ENCODE measurements at places on chromosomes 7 and 10.

DNA sequence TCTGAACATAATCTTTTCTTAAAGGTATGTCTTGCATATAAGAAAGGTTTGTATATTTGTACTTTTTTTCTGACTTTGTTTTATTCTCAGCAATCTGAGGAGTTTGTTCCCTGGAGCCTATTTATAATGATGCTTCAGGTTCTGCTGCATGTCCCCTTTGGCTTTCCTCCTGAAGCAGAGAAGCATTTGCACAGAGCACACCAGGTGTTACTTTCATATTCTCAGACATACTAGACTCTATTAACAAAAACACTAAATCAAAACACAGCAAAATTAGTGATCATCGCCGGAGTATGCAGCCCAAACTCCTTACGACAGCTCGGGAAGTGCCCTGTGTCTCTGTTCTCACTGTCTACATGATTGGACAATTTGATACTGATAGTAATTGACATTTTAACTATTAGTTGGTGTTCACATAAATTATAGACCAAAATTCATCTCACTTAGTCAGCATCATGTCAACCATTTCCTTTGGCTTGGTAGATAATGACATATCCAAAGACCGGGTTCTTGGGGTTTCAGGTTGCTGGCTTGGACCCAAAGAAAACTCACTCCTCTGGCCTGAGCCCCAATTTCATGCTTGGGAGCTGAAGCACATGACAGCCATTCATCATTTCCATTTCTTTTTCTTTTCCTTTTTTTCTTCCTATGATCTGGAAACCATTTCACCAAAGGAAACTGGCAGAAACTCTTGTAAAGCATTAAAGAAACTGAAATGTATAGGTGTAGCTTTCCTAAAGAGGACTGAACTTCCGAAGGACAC, 400.1 kb upstream of the NRP1 start:
- no peak for DNase-seq

DNA sequence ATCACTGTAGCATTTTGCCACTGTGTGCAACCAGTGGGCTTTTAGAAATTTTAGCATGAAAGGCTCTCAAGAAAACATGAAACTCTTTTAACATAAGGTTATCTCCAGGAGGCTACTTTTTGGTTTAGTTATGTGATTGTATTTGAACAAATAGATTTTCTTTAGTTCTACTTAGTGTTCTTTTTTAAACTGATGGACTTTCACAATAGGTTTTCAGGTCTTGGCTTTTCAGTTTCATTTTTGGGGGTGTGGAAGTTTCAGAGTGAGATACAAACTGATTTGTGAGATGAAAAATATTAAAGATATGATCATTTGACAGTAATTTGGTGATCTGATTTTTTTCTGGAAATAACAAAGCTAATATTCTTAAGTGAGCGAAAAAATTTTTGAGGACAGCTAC, 344.1 kb downstream of the PHF14 start:
- DNase-seq = no peak

- DNase-seq = no peak
Measured at GRCh38 chr7:127413962-127414361, 21.5 kb upstream of the ZNF800 start.

- no peak for DNase-seq
Measured at GRCh38 chr7:133746847-133747246, 380.3 kb upstream of the LRGUK start.

DNA sequence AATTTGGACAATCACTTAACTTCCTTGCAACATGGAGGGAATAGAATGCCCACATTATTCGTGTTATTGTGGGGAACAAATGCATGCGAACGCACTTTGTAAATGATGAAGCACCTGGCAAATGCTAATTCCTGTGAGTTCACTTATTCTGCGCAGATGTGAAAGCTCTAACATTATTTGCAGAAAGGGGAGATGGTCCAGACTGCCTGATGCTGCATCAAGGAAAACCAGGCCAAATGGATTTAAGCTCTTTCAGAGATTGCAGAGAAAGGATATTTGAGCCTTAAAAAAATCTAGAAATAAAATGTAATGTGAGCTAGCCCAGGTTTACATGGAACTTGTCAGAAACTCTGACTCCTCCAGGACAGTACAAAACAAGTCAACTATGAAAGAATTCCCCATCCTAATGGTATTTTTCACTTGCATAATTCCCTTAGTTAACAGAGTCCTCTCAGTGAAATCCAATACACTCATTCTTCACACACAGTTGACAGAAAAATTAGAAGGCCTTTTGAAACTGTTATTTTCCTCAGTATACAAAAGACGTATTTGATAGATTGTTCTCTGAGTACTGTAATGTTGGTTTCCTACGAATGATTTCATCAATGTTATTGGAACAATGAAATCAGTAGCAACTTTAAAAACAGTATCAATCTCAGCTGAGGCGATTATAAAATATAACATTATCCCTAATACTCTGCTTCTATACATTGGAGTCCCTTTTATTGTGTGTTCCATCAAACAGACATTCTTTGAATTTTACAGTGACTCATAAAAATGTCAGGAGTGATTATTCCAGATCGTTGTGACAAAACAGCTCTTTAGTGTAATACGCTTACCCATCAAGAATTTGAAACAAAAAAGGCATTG, 136.3 kb upstream of the ANK3 start:
- no peak for DNase-seq

DNA sequence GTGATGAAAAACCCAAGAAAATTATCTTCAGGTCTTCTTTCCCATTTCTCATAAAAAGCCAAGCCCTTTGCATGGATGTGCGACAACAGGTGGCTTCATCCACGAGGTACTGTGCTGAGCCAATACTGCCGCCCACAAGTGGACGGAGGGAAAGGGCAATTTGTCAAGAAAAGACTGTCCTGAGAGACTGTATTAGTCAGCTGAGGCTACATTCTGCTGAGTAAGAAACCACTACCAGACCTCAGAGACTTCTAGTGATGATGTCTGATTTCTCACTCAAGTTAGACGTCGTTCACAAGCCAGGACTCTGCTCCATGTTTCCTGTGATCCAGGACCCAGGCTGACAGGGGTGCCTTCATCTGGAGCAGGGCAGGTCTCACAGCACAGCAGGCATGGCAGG, 171.5 kb upstream of the CDCA7L start:
- DNase-seq = no peak

DNA sequence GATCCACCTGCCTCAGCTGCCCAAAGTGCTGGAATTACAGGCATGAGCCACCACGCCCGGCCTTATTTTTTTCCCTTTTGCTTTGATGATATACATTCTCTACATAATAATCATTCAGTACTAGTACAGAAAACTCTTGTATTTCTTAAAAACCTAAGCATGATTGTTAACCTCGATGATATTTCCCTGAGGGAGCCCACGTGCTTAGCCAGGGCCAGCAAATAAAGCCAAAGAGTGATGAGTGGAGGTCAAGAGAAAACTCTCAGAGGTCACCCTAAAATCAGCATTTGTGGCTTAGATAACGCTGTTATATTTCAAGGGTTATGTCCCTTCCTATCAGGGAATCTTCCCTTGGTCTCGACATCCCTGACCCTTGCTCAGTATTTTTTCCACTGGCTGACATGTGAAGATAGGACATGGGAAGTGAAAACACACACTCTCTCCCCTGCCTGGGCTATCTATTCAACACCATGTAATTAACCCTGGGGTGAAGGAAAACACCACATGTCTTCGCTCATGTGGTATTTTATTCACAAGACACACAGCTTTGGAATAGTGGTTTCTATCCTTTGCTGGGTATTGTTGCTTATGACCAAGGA, 12.6 kb downstream of the FAM200A start:
- DNase-seq = no peak

GRCh38 chr7:33910756-33911155, 5.4 kb downstream of the BMPER start:
- no peak for DNase-seq

DNA sequence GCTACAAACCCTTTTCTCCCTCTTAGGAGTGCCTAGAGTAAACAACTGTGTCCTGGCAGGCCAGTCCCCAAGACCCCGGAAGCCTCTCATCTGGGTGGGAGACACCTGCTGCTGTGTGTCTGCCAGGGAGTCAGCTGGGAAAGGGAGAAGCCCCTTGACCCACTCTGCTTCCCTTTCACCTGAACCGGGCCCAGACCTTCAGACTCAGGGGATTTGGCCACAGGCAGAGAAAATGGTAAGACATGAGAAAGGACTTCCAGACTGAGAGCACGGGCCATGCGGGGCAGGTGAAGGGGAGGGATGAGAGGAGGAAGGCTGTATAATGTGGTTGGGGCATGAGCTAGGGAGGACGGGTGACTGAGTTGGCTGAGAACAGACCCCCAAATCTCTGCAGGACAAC, 36.0 kb upstream of the NPFFR1 start:
- no peak for DNase-seq

DNA sequence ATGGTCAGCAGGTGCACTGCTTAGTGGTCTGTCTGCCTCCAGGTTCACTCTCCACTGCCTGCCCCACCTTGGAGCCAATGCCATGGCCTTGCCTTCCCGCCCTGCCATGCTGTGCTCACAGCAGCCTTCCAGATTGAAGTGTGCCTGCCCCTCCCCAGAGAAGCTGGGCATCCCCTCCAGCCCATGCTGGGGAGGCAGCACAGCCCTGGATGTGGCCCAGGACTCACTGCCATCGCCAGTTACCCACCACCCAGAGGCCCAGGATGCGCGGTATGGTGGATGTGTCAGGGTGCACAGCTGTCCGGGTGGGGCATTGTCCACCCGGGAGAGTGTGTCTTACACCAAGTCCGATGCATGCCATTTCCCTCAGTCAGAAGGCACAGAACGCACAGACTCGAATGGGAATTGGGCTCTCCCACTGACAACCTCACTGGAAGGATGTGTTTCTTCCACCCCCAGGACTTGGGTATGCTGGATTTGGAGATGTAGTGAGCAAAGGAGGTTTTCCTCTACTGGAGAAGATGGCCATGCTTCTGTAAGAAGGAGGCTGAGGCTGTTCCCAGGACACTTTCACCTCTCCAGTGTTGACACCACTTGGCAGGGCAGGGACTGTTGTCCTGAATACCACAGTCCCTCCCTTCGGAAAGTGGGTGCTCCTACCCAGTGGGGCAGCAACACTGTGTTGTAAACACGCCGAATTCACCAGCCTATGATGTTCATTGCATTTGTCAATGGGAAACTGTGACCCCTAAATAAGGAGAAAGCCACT, 122.0 kb downstream of the ADARB2 start:
- DNase-seq = no peak

- DNase-seq = no peak
Measured at GRCh38 chr7:25151773-25152172, 26.7 kb upstream of the CYCS start.

GRCh38 chr7:50513166-50513871, 51.9 kb downstream of the DDC start:
- no peak for DNase-seq

DNA sequence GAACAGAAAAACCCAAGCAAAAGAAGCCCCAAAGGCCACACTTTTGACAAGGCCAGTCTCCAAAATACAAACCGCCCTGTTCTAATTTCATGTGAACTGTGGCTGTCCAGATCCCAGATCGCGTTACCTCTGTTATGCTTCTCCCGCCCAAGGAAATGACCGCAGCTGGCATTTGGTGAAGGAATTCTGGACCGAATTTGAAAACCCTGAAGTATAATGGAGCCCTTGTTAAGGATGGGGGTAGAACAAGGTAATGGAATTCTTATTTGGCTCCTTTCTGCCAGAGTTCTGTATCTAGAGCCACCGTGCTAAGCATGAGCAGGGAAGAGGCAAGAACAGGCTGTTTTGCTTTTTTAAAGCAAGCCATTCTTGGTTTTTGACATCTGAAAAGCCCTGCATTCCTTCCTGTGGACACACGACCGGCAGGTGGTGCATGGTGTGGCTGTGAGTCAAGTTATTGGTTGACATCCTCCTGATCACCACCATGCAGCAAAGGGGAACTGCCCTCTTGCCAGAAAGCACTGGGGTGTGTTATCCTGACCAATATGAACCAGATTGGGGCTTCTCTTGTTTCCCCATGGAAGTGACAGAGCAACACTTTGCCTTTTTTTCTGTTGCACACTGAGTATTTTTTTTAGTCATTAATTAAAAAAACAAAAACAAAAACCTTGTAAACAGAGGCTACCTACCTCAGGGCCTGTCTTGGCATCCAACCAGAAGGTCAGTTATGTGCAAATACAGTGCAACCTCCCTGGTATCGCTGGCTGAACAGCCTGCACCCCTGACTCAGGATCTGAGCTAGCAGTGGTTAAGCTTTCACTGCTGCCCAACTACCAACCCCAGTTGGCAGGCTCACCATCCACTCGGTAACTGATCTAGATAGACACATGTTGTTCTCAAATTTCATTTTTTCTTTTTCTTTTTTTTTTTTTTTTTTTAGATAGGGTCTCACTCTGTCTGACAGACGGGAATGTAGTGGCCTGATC, 14.2 kb downstream of the UCMA start:
- DNase-seq = no peak

DNA sequence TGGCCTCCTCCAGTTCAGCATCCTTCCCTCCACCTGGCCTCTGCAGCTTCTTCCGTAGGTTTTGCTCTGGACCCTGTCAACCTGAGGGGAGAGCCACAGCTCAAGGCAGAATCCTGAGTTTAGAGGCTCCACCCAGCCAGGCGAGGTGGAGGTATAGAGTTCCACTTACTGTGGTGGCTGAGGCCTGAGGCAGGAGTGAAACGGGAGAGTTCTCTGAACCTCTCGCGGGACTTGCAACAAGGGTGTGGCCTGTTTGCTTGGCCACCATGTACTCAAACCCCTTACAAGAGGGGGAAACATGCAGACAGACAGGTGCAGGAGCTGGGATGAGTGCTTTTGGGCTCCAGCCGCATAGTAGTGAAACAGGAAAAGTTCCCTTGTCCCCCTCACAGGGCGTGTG, 154.0 kb upstream of the C7orf33 start:
- DNase-seq = no peak

GRCh38 chr7:73718438-73718881, 1.0 kb downstream of the STX1A start:
- DNase-seq = no peak

GRCh38 chr10:76546411-76546810, 1091.2 kb downstream of the KCNMA1 start:
- DNase-seq = no peak

- DNase-seq = no peak
Measured at GRCh38 chr10:61923210-61923949, 21.9 kb downstream of the ARID5B start.

DNA sequence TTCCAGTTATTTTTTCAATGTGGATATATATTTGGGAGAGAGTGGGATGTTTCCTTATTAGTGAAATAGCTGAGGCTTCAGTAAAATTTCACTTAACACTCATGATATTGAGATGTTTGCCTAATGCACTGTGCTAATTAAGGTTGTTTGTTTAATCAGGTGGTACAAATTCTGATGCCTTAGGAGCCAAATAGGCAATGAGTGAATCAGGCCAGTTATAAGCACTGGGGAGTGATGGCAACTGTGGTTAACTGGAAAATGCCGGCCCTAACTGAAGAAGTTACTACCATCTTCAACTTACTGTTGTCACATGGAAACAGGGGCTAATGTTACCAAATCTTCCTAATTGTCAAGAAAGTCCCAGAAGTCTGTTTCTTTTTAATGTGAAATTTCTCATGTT, 32.0 kb downstream of the VCL start:
- no peak for DNase-seq
